ENCODE measurements at places on chromosomes 2 and 18. TPM values are rescaled to one million over a fixed set of nuclear protein-coding genes. Genes with fewer than 3 reads are reported as not detected.

Gene NIFK
- total RNA-seq: 57.9 TPM

Gene DAW1
- 0.13 TPM for total RNA-seq

Gene SH3YL1
- total RNA-seq: 52.5 TPM

Gene PARD3B
- total RNA-seq: 19.5 TPM

Gene VSNL1
- 0.13 TPM for total RNA-seq

Gene LIMS4
- 0.76 TPM for total RNA-seq

Gene PSMA8
- not detected for total RNA-seq

Gene GALNT14
- total RNA-seq: 0.86 TPM

Gene FSIP2
- total RNA-seq: 0.78 TPM

Gene KDSR
- total RNA-seq: 62.3 TPM

Gene RAB6D
- total RNA-seq: under 0.01 TPM

Gene SLC5A7
- not detected for total RNA-seq

Gene DLGAP1
- total RNA-seq: 17.4 TPM

Gene PPP1R1C
- total RNA-seq: 2.2 TPM

Gene ME2
- total RNA-seq: 39.6 TPM

Gene AQP12A
- not detected for total RNA-seq

Gene MC2R
- total RNA-seq: not detected

Gene ASB18
- total RNA-seq: not detected

Gene CD8B2
- 0.13 TPM for total RNA-seq

Gene PLGLB2
- 2.6 TPM for total RNA-seq

Gene ALPP
- not detected for total RNA-seq

Gene KATNAL2
- 5.9 TPM for total RNA-seq
